ENCODE measurements at places on chromosomes 1 and 21.

GRCh38 chr1:7284839-7285435 is 486.2 kb upstream of the VAMP3 start:
- peak; percentile 59 for DNase-seq

DNA sequence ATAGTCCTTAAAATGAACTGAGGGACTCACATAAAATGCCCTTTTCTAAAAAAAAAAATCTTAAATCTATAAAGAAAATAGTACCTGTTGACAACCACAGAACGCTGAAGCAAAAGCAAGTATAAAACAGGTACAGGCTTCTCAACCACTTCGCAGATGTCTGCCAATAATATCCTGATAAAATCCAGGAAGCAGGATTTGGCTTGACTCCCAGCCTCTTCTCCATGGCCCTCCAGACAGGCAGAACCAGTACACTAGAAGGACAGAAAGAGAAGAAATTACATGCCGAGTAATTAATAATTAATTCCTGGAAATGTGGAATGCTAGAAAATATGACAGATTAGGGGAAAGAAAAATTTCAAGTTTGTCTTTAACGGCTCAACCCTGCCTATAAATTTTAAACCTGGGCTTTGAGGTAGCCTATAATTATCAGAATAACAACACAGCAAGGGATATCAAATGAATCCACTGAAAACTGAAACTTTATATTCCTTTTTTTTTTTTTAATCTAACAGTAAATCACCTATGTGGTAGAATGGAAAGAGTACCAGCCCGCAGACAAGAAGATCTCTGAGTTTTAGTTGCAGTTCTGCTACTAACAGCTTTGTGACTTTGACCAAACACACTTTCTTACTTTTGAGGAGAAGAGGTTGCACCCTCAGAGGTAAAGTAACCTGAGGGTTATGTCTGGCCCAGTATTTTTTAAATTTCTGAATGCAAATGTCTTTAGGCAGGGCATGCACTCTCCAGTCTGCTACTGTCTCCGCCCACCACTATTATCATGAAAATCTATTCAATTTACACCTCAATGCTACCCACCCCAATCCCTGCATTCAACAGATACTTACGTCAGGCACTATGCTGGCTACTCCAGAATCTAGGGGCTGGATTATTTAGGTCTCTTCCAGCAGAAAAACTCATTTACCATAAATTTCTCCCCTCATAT is 2.7 kb downstream of the KIAA0319L start:
- DNase-seq = no peak

- DNase-seq = no peak
Observed at GRCh38 chr1:162725301-162725837, 65.1 kb upstream of the HSD17B7 start.

- DNase-seq = no peak
Observed at GRCh38 chr1:15261155-15262002, 14.4 kb downstream of the FHAD1 start.

GRCh38 chr1:58997637-58998036 is 213.8 kb upstream of the JUN start:
- no peak for DNase-seq

- no peak for DNase-seq
Observed at GRCh38 chr1:200134116-200134515, 106.6 kb downstream of the NR5A2 start.

DNA sequence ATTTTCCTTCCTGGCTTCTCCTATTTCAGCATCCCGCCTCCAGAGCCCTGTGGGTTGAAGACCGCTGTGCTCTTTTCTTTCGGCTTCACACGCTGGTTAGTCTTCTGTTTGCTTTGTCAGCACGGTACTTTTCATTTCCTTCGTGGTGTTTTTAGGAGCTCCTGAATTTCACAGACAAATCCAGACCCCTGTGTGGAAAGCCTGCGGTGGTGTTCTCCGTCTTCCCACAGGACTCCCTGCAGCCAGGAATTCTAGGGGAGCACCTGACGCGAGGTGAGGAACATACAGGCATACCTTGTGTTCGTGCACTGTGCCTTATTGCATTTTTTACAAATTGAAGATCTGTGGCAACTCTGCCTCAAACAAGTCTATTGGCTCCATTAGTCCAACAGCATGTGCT is 210.2 kb upstream of the MAP1LC3C start:
- DNase-seq = no peak

- DNase-seq = peak; percentile 74
Observed at GRCh38 chr1:22673486-22674409, 20.7 kb downstream of the C1QB start.

DNA sequence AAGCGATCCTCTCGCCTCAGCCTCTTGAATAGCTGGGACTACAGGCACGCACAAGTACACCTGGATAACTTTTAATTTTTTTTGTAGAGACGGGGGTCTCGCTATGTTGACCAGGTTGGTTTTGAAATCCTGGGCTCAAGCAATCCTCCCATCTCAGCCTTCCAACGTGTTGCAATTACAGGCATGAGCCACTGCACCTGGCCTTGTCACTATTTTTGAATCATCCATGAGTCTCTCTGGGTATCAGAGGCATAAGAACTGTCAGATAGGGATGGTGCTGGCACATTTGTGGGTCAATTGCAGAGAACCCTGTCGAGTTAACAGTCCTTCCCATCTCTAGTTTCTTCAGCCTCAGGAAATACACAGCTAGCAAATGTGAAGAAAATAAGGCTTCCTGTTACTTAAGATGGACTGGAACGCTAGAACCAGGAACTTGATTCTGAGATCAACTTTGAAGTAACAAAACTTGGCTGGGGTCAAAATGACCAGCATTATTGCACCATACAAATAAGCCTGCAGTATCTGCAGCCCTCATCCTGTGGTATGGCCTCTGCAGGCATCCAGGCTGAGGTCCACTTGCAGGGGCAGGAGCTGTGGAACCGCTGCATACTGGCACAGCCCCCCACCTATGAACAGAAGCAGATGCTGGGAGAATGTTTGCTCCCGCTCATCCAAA is 124.3 kb upstream of the GADD45A start:
- DNase-seq = peak; percentile 18

GRCh38 chr1:169295425-169295824 is 72.2 kb downstream of the NME7 start:
- DNase-seq = no peak

- peak; percentile 77 for DNase-seq
Observed at GRCh38 chr1:52842643-52843310, at the start of gene ZYG11A. ZYG11A (plus strand) TSS chr1:52842760; CDS start chr1:52842884, 124 bp downstream.

- peak; percentile 90 for DNase-seq
Observed at GRCh38 chr1:156815307-156815826, 1.3 kb downstream of the SH2D2A start.

DNA sequence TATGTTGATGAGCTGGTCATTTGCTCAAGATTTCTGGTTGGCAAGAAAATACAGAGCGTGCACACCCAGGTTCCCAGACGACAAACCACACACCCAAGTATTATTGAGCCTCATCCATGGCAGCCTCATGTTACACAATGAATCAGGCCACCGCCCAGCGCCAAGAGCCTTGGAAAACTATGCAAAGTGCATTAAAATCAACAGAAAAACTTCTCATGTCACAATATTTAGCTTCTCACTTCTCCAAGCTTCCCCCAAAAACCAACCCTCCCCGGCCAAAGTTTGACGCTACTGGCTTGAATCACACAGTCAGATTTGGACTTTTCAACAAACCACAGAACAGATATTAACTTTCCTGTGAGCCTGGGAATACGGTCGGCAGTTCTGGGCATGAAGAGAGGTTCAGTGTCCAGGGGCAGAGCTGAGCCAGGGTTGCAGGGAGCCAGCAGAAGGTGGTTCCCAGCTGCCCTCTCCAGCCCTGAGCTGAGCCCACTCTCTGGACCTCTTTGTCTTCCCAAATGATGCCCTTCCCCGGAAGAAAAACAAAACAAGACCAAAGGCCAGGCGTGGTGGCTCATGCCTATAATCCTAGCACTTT is 71.1 kb downstream of the SETD4 start:
- DNase-seq = no peak

- peak; percentile 78 for DNase-seq
Observed at GRCh38 chr1:35555601-35556477, 1.4 kb downstream of the KIAA0319L start.

GRCh38 chr1:172585861-172586260 is 52.9 kb downstream of the SUCO start:
- DNase-seq = no peak

DNA sequence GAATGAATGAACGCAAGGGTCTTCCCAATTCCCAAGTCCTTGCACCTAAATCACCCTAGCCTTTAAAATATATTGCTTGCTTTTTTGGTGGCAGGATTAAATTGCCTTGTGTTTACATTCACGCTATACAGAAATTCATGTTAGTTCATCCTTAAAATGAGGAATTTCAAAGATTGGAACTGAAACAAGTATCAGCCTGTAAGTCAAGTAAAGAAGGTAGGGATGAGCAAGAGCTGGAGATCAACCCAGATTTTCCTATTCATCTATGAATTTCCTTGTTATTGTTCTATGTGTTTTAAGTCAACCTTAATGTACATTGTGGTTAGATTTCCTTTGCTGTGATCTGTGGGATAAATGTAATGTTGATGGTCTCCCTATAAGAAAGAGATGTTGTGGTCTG is 248.2 kb downstream of the NFIA start:
- DNase-seq = no peak

DNA sequence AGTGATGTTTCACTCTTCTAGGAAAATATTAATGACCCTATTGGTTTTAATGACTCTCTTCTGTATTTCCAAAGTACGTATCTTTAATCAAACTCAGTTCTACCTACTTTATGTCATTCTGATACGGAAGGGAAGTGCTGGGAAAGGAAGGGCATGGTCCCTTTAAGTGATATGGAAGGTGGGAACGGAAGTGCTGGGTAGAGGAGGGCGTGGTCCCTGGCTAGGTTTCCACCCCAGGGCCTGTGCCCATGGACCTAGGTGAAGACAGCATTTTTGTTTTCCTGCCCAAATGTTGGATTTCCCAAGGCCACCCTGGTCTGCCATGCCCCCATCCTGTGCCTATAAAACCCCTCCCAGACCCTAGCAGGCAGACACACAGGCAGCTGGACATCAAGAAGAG is 24.0 kb downstream of the RGS4 start:
- DNase-seq = no peak

DNA sequence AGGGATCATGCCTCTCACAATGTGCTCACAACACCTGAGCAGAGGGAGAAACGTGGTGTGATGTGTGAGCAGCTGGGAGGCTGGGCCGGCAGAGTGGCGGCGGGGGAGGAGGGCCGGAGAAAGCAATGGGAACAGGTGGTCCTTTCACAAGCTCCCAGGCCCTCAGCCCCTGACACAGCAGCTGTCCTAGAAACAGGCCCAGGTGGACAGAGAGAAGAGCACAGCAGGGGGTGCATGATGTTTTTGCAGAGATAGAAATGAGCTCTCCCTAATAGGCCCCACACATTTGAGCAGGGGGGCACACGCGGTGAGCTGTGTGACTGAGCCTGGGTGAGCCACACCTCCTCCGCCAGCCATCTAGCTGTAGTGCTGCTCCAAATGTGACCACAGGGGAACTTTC is 7.6 kb upstream of the RGS16 start:
- no peak for DNase-seq

- no peak for DNase-seq
Observed at GRCh38 chr1:20903437-20903836, 116.3 kb upstream of the HP1BP3 start.

DNA sequence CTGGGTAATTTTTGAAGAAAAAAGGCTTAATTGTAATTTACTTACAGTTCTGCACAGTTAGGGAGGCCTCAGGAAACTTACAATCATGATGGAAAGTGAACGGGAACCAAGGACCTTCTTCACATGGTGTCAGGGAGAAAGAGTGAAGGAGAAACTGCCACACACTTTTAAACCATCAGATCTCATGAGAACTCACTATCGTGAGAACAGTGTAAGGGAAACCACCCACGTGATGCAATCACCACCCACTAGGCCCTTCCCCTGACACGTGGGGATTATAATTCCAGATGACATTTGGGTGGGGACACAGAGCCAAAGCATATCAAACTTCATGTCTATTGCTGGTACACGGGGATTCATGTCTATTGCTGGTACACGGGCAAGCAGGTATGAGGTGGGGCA is 5.3 kb upstream of the SFT2D2 start:
- DNase-seq = no peak

DNA sequence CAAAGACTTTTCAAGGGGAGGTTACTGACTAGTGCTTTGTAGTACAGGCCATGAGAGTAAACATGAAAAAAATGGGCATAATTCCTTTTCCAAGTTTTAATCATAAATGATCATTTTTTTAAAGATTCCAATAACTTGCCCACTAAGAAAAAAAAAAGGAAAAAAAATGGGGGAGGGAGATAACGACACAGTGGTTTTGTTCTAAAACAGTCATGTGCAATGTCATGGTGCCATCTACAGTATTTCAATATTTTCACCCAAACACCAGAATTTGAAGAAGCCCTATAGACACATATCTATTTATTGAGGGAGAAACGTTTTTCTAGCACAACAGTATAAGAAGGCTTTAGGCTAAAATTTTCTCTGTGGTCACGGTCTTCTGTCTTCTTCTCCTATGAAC is 250.2 kb downstream of the LTN1 start:
- peak; percentile 76 for DNase-seq

- DNase-seq = no peak
Observed at GRCh38 chr21:43702785-43703034, 16.2 kb upstream of the PDXK start.

DNA sequence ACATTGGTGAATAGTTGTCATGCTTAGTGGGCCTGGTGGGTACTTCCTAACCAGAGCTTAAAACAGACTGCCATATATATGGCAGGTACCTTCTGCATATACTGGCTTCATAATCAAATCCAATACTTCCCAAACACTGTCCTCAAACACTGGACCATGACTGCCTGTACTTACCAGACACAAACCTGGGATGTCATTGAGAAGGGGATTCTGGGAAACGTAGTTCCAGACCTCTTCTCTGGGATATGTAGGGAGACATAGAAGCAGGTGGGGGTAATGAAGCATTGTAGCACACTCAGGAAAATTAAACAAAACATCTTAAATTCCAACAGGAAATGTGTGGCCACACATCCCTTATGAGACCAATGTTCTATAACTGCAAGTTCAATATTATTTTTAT is 76.5 kb upstream of the ADAMTS5 start:
- no peak for DNase-seq

DNA sequence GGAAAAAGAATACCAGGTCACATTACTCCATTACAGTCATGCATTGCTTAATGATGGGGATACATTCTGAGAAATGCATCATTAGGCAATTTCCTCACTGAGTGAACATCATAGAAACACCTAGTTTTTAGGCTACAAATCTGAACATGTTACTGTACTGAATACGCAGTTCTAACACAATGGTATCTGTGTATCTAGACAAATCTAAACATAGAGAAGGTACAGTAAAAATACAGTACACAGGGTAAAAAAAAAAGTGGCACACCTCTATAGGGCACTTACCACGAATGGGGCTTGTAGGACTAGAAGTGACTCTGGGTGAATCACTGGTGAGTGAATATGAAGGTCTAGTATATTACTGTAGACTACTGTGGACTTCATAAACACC is 115.7 kb downstream of the AKT3 start:
- peak; percentile 17 for DNase-seq

GRCh38 chr1:40749817-40750216 is 33.8 kb upstream of the KCNQ4 start:
- DNase-seq = no peak

Measured in IMR-90 (cell line).